ENCODE measurements at places on chromosomes 11 and 22.

DNA sequence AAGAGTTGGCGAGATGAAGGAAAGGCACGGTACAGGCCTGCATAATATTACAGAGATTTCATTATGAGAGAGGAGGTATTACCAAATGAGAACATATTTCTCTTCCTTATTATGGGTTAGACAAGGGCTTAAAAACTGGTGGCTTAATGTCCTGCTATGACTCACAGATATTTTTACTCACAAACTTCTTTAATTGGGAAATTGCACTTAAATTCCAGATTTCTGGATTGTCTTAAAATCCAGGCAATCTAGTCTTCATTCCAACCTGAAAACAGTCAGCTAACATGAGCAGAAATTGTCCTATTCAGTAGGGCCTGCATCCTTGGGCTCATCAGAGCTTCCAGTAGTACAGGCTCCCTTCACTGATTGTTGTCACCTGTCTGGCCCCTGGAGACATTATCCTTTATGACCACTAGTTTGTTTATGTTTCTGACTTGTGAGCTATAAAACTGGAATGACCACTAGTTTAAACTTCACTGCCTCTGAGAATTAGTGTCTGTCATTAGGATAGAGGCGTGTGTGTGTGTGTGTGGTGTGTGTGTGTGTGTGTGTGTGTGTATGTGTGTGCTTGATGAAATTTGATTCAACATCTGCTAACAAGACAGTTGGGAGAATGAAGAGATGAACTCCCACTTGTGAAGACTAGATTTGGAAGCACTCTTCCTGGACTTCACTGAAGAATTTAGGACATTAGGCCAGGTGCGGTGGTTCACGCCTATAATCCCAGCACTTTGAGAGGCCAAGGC is 25.1 kb downstream of the DBX1 start:
- DNase-seq: no peak

- DNase-seq: no peak
Measured at GRCh38 chr11:36757075-36757474, 159.0 kb upstream of the RAG2 start.

GRCh38 chr22:26711205-26711963 is 54.0 kb downstream of the MIAT start:
- no peak for DNase-seq

DNA sequence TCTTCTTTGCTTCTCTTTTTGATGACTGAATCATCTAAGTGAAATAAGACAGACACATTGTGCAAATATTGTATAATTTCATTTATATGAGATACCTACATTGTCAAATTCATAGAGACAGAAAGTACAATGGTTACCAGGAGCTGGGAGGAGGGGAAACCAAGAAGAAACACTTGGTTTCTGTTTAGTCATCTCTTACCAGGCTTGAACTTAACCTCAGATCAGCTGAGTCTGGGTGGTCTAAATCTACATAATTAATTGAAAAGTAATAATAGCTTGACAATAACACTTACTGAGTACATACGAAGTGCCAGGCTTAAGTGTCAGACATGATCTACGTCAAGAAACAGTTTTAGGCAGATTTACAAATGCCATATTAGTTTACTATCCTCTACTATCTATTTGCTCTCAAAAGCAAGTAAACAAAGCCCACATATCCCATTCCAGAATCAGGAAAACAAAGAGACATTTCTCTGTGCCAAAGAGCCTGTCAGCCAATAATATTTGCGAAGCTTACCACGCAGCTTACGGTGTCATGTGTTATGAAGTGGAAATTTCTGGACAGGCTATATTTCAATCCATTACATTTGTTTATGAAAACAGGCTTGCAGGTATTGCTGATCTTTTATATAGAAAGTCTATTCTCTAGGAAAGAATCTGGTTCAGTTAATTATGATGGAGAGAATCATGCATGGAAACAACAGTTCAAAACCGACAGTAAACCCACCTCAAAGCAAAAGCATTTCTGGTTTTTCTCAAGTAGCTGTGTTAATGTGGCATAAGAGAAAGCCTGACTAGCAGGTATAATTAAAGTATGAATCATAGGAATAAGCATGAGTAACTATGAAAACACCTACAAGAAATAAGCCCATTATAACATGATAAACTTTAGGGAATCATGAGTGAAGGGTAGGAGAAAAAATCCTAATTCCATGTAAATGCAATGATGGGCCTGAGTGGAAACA is 2.7 kb upstream of the ARHGAP42 start:
- no peak for DNase-seq

All from naive thymus-derived CD4-positive, alpha-beta T cell (primary cell).